ENCODE measurements at places on chromosomes 2 and 18.

- DNase-seq, result no peak
Observed at GRCh38 chr2:131055169-131056065, 37.8 kb downstream of the FAM168B start.

GRCh38 chr2:74499267-74499939 lies at the start of gene LBX2:
LBX2 (minus strand) TSS chr2:74499603; CDS start chr2:74499537, 66 bp downstream.
- no peak for DNase-seq

GRCh38 chr2:20540587-20541293 lies 93.9 kb downstream of the RHOB start:
- no peak for DNase-seq

GRCh38 chr2:19875280-19875679 lies 26.5 kb downstream of the TTC32 start:
- no peak for DNase-seq

- no peak for DNase-seq
Observed at GRCh38 chr2:129375632-129376425, 603.6 kb upstream of the RAB6C start.

- DNase-seq, result no peak
Observed at GRCh38 chr2:62297624-62298010, 101.7 kb downstream of the B3GNT2 start.

GRCh38 chr18:7901657-7902056 lies 334.5 kb downstream of the PTPRM start:
- no peak for DNase-seq

DNA sequence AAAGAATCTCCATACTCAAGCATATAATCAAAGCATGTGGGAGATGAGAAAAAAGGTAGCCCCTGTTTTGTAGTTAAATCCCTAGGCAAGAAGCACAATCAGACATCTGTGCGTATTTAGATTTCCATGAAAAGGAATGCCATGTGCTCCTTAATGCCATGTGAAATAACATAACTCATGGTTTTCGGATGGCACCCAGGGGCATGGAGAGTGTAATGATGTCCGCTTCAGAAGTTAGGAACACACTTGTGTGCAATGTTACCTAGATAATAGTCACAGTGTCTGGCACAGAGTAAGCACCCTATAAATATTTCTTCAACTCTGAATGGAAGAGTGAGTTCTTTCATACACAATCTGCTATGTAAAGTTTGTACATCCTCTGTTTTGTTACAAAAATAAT lies 197.0 kb downstream of the NCKAP5 start:
- no peak for DNase-seq

GRCh38 chr18:75586130-75586889 lies 158.8 kb upstream of the SMIM21 start:
- no peak for DNase-seq

- DNase-seq, result no peak
Observed at GRCh38 chr2:194946826-194947225, 710.2 kb upstream of the SLC39A10 start.

DNA sequence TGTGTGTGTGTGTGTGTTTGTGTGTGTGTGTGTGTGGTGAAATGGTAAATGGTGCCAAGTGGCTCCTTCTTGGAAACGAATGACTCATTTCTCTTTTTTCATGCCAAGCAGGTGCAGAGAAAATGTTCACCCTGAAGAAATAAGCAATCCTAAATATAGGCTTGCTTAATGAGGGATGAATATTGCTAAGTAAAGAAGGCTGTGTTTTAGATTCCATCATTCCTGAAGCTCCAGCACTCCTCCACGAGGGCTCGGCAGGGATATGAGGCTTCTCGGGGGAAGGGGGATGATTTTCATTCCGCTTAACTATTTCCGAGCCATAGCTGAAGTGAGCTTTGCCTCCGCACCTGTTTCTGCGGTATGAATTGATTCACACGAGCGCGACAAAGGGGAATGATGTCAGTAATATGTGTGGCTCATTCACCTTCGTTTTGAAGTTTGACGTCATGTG lies 72.9 kb downstream of the TSN start:
- peak; percentile 8 for DNase-seq

GRCh38 chr2:191064590-191064989 lies 50.6 kb upstream of the STAT1 start:
- DNase-seq, result no peak

- DNase-seq, result no peak
Observed at GRCh38 chr2:119005555-119005954, 63.6 kb downstream of the MARCO start.

DNA sequence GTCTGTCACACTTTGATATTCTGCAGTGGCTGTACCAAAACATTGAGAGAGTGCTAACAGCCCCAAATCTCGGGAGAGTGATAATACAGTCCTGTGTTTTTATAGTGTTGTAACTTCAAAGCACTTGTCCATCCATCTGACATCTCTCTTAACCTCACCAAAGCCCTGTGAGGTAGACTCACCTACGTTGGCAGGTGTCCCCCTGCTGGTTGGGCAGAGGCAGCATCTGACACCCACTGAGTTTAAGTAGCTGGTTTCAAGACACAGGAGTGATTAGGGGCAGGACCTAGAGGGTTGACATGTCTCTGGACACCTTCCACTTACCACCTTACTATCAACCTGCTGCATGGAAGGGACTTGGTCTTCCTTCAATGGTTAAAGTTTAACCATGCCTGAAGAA lies 22.9 kb downstream of the COLEC12 start:
- DNase-seq, result no peak

DNA sequence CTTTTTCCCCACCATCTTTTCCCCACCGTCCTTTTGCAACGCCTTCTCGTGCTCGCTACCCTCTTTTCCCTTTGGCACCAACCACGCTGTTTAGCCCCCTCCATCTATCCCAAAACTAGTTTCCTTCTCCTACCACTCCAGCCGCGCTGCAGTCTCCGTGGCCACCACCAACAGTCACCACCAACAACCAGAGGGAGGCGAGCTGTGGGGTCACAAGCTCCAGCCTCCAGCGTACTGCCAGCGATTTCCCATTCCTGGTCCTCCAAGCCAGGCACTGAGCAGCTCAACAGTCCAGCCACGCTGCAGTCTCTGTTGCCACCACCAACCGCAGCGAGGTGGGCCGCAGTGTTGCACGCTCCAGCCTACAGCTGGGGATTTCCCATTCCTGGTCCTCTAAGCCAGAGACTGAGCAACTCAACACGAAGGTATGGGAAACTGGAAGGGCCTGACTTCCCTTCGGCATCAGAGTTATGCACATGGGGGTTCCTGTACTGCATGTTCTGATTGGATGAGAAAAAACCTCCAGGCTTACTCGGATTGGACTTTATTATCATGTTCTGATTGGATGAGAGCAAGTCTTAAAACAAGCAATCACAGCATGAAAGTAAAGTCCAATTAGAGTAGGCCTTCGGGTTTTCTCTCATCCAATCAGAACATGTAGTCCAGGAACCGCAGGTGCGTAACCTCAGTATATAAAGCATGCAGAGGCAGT lies 42.3 kb upstream of the IMP4 start:
- no peak for DNase-seq

- no peak for DNase-seq
Observed at GRCh38 chr2:228767196-228767595, 503.9 kb downstream of the PID1 start.

GRCh38 chr2:226352941-226353560 lies 446.6 kb downstream of the IRS1 start:
- no peak for DNase-seq

DNA sequence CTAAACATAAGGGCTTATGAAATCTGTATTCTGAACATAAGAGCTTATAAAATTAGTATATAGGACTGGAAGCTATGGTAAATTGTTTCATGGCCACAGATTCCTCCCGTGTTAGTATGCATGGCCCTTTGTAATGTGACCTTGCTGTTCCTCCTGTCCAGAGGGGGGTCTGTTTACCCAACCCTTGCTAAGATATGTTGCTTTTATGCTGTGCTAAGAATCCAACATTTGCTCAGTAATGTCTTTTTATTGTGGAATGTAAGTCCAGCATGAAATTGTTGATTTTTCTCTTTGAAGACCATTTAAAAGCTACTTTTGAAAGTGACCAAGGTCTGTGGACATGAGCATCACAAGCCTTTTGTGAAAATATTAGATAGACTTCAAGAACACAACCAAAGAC lies 485.4 kb downstream of the PARD3B start:
- no peak for DNase-seq

DNA sequence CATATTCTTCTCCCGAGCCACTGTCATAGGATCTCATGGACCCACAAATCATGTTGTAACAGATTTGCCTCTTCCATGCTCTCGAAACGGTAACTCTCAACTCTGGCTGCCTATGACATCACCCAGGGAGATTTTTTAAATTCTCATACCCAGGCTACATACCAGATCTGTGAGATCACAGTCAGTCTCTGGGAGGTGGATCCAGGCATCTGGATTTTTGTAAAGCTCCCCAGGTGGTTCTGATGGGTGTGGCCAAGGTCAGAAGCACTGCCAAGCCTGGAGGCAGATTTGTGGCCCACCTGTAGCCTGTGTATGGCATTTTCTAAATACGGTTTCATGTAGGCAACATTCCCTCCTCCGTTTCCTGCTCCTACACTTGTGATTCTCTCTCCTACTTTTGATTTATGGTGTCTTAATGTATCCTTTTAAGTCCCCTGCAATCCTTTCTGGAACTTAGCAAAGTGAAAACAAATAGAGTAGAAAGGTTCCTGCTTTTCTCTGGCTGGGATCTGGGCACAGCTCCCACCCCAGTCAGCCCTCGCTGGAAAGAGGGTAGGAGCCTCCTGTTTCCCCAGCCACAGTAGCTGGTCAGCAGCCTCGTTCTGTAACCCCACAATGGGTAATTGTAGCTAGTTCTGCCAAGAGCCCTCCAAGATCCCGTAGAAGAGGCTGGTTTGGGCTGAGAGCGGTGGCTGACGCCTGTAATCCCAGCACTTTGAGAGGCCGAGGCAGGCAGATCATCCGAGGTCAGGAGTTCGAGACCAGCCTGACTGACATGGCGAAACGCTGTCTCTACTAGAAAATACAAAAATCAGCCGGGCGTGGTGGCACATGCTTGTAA lies 96.2 kb downstream of the KLHL29 start:
- DNase-seq, result peak; percentile 93

GRCh38 chr2:235685024-235685721 lies 191.3 kb downstream of the AGAP1 start:
- DNase-seq, result no peak

DNA sequence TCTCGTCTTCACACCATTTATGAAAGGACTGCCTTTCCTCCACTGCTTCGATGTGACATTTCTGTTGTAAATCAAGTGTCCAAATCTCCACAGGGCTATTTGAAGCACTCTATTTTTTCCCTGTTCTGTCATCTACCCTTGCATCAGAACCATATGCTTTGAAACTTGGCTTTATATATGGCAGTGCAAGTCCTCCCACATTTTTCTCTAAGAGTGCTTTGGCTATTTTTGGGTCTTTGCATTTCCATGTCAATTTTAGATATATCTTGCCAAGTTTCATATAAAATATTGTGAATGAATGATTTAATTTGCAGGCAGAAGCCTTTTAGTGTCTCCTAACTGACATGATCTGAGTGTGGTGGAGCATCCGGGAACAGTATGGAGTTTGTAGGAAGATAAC lies 37.8 kb upstream of the CBLN2 start:
- no peak for DNase-seq

DNA sequence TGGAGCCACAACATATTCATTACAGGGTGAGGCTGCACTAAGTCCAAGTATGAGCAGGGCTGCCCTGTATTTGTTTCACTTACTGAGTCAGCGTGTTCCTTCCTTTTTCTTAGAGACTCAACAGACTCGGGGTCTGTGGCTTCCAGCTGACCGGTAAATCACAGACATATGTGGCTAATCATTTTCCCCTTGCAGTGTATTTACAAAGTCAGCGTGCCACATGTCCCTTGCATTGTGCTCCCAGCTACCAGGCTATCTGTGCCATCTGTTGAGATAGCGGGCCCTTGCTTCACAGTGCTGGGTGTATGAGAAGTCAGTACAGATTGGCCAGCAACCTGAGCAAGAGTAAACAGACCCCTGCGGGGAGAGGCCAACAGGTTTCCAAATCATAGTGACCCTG lies 254.3 kb downstream of the LRRTM1 start:
- no peak for DNase-seq

DNA sequence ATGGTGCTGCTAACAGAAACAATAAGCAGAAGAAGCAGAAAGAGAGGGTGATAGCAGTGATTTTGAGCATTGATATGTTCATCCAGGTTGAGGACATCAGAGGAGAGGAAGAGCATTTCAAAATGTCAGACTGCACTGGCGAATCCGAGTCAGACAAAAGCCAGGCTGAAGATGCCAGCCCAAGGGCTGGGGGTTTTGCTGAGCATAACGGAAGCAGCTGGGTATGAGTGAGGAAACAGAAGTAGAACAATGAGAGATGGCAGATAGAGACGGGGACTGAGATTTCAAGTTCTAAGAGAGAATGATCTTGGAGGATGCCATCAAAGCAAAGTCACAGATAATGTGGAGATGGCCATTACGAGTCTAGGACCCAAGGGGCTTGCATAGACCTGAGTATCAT lies 151.2 kb downstream of the RNF144A start:
- DNase-seq, result no peak

- DNase-seq, result no peak
Observed at GRCh38 chr2:115484486-115484885, 1042.0 kb downstream of the DPP10 start.

GRCh38 chr2:127528487-127528886 lies 2.2 kb upstream of the IWS1 start:
- DNase-seq, result no peak

DNA sequence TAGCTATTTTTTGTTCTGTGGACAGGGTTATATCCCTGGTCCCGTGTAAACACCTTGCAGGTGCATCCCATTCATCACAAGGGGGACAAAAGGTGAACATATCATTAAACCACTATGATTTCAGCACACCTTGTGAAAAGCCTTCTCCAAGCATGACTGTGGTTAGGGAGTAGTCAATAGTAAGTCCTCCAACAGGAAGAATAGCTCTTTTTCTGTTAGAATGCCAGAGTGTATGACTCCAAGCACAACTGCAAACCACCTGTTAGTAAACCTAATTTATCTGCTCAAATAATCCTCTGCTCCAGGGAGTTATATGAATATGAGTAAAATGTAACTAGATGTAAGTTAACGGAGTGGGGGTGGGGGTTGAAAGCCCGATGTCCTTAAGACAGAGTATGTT lies 240.5 kb downstream of the AGPS start:
- peak; percentile 9 for DNase-seq

DNA sequence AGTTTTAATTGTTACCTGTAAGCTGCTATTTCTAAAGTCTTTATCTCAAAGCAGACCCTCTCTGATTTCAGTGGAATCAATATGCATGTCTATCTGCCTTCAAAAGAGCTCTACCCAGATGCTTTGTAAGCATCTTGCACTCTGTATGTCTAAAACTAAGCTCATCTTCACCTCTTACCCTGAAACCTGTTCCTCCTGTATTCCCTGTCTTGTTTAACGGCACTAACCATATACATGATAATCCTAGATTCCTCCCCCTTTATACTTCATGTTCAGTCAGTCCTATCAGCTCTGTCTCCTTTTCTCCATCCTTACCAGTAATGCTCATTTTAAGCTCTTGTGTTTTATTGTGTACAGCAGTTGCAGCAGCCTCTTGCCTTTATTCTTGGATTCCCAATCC lies 12.8 kb downstream of the ZC3H15 start:
- DNase-seq, result no peak

DNA sequence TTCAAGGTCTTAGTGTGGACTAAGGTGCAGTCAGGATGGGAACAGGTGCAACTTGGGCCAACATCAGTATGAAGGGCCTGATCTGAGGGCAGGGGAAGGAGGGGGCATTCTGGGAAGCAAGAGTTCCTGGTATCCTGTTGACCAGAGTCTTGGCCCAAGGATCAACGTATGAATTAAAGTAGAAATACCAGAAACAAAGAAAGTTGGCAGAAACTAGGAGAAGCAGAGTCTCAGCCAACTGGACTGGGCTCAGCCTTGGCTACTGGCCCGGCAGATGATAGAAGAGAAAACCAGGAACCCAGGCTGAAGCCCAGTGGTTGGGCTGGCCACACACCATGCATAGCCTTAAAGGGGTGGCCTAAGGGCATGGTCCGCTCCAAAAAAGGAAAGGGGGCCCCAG lies 2.3 kb downstream of the CETN1 start:
- DNase-seq, result no peak
